Stimulated activated CD4-positive, alpha-beta T cell treated with anti-CD3 and anti-CD28 coated beads, Interleukin-12 subunit alpha, Interleukin-12 subunit beta, amount 100 ng/mL, for 4 hours (primary cell): ENCODE measurements at places on chromosomes 1 and 21.

- no peak for DNase-seq
These were observed 24.4 kb downstream of the RGS4 start for GRCh38 chr1:163093579-163093978.

- DNase-seq = no peak
These were observed 16.8 kb upstream of the BRINP3 start for GRCh38 chr1:190494451-190494850.

- DNase-seq = no peak
These were observed 33.9 kb downstream of the TMEM63A start for GRCh38 chr1:225848030-225848955.

DNA sequence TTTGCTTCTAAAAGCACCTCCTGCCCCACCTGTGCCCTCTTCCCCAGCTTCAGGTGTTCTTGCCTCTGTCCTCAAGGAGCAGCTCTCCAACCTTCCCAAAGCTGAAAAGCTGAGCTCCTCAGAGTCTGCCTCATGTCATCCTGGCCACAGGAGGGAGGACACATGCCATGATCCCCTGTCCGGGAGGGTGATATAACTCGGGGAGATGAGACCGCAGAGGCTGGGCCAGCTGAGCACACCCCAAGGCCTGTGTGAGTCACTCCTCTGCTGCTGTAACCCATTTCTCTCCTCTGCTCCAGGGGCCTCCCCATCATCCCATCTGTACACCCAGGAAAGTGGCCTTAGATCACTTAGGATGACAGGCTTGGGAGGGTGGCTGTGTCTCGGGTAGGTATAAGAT, 49.8 kb downstream of the EPHB2 start:
- DNase-seq = no peak

DNA sequence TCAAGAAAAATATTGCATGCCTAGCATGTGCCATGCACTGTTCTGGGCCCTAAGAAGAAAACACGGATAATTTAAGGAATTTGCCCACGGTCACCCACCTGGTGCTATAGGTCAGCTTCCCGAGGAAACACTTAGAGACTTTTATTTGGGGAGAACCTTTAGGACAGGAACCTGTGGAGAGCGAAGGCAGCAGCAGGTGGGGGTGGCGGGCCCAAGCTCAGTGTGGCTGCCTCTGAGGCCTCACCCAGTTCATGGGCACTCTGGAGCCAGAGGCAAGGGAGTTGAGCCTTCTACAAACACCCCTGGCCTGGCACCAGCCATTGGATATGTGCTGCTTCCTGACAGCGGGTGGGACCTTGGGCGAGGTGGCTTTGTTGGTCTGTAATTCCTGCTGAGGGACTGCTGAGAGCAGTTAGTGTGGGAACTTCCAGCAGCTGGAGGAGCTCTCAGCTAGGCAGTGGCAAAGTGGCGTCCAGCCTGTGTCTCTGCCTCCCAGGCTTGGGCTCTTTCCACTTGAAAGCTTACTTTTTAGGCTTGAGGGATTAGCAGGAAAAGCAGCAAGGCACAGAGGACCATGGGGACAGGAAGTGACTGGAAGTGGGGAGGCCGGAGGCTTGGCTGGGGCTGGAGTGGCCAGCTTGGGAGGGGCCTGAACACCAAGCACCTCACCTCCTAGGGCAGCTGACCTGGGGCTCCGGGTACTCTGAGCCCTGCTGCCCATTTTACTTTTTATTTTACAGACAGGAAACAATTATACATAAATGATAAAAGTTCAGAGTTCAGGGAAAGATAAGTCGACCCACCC, 19.1 kb downstream of the MRPL37 start:
- DNase-seq = no peak

- no peak for DNase-seq
These were observed 48.4 kb upstream of the C1orf198 start for GRCh38 chr1:230916587-230917283.

GRCh38 chr1:35603468-35603867, 30.4 kb downstream of the TFAP2E start:
- no peak for DNase-seq

- DNase-seq = no peak
These were observed 9.6 kb downstream of the BCAR3 start for GRCh38 chr1:93672069-93672468.

GRCh38 chr21:25487046-25487594, 120.2 kb downstream of the MRPL39 start:
- no peak for DNase-seq

DNA sequence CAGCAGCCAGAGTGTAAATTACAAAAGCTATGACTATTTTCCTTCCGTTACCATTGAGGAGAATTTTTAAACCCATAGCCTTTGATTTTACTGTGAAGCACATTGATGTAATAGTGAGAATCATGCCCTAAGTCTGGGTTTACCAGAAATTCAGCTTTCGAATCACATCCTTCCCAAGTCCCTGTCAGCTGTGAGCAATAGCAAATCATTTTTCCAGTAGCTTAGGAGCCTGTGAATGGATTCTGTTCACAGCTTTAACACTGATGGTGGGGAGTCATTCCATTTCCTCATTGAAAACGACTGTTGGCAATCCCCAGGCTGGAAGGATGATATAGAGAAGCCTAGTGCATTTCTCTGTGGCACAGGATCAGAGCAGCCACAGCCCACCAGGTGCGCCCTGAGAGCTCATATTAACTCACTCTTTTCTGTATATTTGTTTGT, 82.2 kb upstream of the C1orf105 start:
- peak; percentile 7 for DNase-seq

- no peak for DNase-seq
These were observed 73.5 kb downstream of the JAK1 start for GRCh38 chr1:64892576-64893573.

DNA sequence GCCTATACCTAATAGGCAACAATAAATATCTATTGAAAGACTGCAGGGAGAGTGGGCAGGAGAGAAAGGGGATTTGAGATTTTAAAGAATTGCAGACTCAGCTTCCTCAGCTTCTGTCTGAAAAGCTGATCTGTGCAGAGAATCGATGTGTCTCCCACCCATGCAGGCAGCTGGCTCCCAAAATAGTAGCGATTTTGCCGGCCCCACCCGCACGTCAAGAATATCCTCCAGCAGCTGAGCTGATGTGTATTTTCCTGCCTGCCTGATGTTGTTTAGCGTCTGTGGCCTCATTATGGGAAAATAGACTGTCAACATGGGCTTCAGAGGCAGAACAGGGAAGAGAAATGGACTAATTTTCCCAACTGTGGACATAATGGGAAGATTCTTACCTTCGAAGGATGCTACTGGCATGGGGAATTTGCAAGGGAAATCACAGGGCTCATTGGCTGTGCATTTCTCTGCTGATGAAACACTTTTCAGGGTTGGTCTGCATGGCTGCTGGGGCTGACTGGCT, 699.8 kb downstream of the PTPRU start:
- DNase-seq = no peak

GRCh38 chr1:201693890-201694607, 134.9 kb upstream of the IPO9 start:
- no peak for DNase-seq

DNA sequence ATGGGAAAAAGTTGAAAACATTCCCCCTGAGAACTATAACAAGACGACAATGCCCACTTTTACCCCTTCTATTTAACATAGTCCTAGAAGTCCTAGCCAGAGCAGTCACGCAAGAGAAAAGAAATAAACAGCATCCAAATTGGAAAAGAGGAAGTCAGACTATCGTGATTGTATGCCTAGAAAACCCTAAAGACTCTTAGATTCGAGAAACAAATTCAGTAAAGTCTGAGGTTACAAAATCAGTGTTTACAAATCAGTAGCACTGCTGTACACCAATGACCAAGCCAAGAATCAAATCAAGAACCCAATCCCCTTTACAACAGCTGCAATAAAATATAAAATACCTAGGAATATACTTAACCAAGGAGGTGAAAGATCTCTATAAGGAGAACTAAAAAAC, 72.4 kb downstream of the POU2F1 start:
- no peak for DNase-seq

DNA sequence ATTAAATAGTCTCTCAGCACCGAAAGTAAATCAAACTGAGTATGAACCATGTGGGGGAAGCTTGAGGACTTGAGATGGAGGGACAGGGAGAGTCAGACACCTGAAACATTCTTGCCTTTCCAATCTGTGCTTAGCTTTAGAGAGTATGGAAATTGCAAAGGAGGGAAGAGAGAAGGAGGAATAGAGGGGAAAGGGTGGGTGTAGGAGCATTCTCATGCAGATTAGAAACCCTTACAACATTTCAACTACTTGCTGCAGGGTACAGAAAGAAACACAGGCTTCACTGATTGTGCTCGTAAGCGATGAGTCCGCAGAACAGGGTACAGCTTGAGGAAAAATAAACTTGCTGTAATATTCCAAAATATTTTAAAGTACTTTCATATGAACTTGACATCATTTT, 73.8 kb downstream of the NIBAN1 start:
- no peak for DNase-seq

- no peak for DNase-seq
These were observed 236.8 kb downstream of the PAPPA2 start for GRCh38 chr1:176699821-176700220.

GRCh38 chr1:58395355-58395754, 151.2 kb downstream of the OMA1 start:
- no peak for DNase-seq

- no peak for DNase-seq
These were observed 39.3 kb downstream of the TP73 start for GRCh38 chr1:3691421-3692204.

DNA sequence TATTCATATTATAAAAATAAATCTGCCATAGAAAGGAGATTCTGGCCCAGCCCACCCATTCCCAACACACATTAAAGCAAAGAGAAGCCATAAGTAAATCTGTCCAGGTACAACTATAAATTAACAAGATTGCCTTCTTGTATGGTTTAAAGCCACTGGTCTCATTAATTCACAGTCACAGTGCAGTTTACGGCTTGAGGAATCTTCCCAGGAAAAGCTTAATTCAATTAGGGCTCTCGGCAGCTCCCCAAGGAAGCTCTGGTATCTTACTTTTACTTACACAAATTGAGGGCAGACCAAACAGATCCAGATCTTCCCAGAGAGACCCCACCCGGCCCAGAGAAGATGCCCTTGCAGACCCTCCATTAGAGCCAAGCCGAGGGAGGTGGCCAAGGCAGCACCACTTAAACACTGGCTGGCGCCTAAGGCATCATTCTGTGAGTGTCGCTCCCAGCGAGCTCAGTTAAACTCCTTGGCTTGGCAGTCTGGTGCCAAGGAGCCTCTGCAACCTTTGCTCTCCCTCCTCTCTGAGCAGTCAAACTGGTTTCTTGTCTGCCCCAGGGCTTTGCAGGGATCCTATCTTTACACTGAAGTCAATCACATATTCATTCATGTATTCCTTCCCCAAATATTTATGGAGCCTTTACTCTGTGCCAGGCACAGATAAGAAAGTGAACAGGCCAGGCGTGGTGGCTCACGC, 10.7 kb downstream of the SLC9A1 start:
- no peak for DNase-seq

- no peak for DNase-seq
These were observed 31.1 kb downstream of the MRAP start for GRCh38 chr21:32329776-32330175.

DNA sequence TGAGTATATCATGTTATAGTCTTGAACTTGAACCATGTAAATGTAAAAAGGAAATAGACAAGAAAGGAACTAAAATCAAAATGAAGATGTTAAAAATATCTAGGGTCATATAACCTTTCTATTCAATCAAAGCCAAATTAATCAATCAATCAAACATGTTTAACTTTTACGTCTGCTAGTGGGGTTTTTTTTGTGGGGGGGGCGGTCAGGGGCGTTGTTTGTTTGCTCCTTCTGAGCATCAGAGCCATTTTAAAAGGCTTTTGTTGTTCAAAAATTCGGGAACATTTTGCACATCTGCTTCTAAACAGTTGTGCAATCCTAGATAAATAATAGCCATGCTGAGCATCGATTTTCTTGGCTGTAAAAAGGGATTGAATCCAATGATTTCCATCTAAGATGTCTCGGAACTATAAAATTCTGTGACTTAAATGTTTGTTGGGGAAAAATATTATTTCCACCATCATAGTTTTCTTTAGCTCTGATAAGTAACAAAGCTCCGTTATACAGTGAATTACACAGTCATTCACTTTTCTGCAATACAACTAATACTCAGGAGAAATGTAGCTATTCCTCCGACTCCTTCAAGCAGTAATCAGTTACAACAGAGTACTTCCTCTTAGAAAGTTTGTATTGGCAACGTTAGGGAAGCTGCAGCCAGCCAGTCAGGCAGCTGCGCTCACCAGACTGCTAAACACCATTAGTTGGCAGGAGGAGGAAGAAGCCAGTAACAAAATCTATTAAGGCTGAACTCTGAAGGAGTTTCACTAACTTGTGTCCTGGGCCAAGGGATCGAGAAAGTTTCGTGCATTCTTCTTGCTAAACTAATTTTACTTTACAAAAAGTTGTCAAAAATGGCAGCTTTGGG, 2.2 kb downstream of the SPATA6 start:
- no peak for DNase-seq

DNA sequence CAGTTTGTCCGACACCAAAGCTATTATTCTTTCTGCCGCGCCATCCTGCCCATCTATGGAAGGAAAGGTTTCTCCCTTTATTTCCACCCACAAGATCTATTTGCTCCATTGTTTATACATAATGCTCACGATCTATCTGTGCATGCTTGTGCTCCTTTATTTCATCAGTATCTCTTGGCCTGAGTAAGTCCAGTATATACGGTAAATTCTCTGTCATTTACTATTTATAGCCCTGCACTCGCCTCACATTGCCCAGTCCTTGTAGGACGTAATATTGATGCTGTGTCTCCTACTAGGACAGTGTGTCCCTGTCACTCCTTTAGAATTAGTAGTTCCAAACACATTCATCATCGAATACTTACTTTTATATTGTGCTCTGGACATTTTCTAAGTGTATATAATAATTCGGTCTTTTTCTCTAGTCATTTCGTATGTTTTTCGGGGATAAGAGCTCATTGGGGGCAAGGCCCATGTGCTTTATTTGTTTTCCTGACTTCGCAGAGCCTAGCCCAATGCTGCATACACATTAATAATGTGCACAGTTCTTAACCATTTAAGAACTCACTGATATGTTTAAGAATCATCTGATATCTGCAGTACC, 3.1 kb upstream of the NID1 start:
- DNase-seq = no peak

DNA sequence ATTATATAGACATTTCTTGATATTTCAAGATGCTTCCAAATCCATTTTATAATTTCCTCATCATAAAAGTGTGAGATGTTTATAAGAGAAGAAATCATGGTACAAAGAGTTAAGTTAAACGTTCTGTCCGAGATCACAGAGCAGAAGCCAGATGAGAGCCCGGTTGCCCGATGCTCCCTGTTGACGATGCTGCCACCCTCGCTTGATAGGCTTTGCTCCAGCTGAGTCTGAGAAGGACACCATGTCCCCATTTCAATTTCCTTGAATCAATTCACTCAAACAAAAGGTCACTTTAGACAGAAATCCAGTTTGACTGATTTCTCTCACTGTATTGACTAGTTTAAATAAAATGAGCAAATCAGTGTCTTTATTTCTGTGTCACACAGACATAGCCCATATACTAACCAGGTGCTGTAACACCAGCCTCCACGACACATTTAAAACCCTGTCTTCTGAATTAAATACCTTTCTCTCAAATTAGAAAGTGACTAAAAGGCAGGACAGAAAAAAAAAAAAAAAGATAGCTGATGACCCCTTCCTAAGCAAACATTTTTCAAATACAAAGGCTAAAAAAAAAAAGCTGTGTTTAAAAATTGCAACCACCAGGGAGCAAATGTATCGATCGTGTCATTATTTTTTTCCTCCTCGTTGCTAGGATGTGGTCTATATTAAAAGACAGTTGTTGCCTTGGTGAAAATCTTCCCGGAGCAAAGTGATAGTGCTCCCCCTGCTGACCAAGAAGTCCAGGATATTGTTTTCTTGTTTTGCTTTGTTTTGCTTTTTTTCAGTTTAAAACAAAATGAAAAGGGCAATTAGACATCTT, 35.2 kb downstream of the DNASE2B start:
- peak; percentile 20 for DNase-seq
